ENCODE measurements at places on chromosomes 2 and 18. TPM values are rescaled to one million over a fixed set of nuclear protein-coding genes. Genes with fewer than 3 reads are reported as not detected.

The TDRD15 gene
- total RNA-seq: not detected

The POTEC gene
- total RNA-seq: not detected

The OSR1 gene
- total RNA-seq: 2.7 TPM

The GALNT13 gene
- 0.95 TPM for total RNA-seq

The TMEM247 gene
- not detected for total RNA-seq

The C2orf81 gene
- total RNA-seq: 1.3 TPM

The OTOS gene
- not detected for total RNA-seq

The SF3B6 gene
- 90.1 TPM for total RNA-seq

The PAPOLG gene
- total RNA-seq: 13.4 TPM

The MARCHF7 gene
- 69.4 TPM for total RNA-seq

The ABCG5 gene
- total RNA-seq: not detected

DNA sequence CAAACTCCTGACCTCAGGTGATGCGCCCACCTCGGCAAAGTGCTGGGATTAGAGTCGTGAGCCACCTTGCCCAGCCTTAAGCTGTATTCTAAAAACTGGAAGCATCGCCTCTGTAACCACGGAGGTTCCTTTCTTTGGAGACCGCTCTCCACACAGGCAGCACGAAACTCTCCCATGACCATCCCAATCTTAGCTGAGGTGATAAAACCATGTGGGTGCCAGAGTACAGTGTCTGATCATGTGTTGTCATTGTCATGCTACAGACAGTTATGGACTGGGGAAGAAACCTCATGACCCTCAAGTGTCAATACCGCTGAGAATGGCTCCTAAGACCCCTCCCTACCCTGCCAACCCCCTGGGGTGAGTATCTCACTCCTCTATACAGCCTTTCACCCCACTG, 41.4 kb upstream of the EPG5 start:
- no peaks in the 10 kb centered on the region for H3K27me3 ChIP-seq
- no peak overlapping the region for H3K27ac ChIP-seq
- no peaks in the 10 kb centered on the region for H3K4me1 ChIP-seq
- no peak for DNase-seq

DNA sequence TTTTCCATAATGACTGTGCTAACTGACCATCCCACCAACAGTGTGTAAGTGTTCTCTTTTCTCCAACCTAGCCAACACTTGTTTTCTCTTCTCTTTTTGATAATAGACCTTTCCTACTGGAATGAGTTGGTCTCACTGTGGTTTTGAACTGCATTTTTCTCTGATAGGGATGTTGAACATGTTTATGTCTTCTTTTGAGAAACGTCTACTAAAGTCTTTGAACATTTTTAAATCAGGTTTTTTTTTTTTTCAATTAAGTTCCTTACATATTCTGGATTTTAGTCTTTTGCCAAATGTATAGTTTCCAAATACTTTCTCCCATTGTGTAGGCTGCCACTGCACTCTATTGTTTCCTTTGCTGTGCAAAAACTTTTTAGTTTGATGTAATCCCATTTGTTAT, 405.5 kb upstream of the FIGN start:
- H3K4me3 ChIP-seq: no peak overlapping the region
- no peak for DNase-seq
- no peaks in the 10 kb centered on the region for H3K4me1 ChIP-seq
- no peak overlapping the region for H3K27ac ChIP-seq
- no peaks in the 10 kb centered on the region for H3K27me3 ChIP-seq

GRCh38 chr18:10565835-10566234, 40.0 kb downstream of the NAPG start:
- H3K27me3 ChIP-seq: no peaks in the 10 kb centered on the region
- no peak overlapping the region for H3K4me3 ChIP-seq
- H3K27ac ChIP-seq: no peak overlapping the region
- DNase-seq: no peak
- no peaks in the 10 kb centered on the region for H3K4me1 ChIP-seq
- H3K36me3 ChIP-seq: no peaks in the 10 kb centered on the region

DNA sequence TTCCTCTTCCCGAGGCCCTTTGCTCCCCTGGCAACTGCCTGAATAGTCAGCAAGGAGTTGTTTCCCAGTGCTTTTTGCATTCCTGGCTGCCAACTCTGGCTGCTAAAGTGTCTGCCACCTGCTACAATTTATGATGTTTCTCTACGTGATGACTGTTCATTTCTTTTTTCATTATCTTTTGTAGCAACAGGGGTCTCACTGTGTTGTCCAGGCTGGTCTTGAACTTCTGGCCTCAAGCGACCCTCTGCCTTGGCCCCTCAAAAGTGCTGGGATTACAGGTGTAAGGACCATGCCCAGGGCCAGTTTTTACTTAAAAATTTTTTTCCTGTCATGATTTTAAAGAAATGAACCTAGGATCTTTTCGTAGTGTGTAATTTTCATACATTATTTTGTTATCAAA, 11.3 kb downstream of the EHBP1 start:
- no peak overlapping the region for H3K27ac ChIP-seq
- peaks cover 3% of the 10 kb centered on the region for H3K4me1 ChIP-seq
- no peak overlapping the region for H3K4me3 ChIP-seq
- H3K36me3 ChIP-seq: no peaks in the 10 kb centered on the region
- DNase-seq: no peak

DNA sequence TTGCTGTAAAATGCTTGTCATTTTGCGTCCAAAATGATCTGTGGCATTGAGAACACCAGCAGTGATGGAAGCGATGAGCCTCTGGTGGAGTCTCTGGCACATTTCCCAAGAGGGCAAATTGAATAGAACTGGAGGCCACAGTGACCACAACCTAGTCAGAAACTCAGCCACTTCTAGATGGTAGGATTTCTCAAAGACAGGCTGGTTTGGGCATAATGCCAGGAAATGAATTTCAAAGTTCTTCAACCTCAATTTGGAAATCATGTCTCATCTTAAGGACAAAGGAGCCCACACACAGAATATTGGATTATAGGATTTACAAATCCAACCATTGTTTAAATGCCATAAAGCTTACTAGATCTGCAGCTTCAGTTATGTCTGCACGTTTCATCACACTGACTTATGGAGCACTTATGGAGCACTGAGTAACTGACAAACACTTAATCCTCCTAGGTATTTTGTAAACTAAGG, 132.1 kb downstream of the COL6A3 start:
- H3K27me3 ChIP-seq: no peaks in the 10 kb centered on the region
- peak overlapping the region; percentile 74 for H3K27ac ChIP-seq
- no peak overlapping the region for H3K4me3 ChIP-seq
- DNase-seq: no peak
- peaks cover 8% of the 10 kb centered on the region for H3K4me1 ChIP-seq

GRCh38 chr2:138600732-138601457, 99.3 kb downstream of the SPOPL start:
- H3K4me1 ChIP-seq: no peaks in the 10 kb centered on the region
- no peaks in the 10 kb centered on the region for H3K27me3 ChIP-seq
- no peak overlapping the region for H3K27ac ChIP-seq
- H3K4me3 ChIP-seq: no peak overlapping the region

- H3K27me3 ChIP-seq: no peaks in the 10 kb centered on the region
- H3K36me3 ChIP-seq: no peaks in the 10 kb centered on the region
- no peak for DNase-seq
- no peaks in the 10 kb centered on the region for H3K4me1 ChIP-seq
Measured at GRCh38 chr2:36734304-36734703, 37.8 kb downstream of the VIT start.

DNA sequence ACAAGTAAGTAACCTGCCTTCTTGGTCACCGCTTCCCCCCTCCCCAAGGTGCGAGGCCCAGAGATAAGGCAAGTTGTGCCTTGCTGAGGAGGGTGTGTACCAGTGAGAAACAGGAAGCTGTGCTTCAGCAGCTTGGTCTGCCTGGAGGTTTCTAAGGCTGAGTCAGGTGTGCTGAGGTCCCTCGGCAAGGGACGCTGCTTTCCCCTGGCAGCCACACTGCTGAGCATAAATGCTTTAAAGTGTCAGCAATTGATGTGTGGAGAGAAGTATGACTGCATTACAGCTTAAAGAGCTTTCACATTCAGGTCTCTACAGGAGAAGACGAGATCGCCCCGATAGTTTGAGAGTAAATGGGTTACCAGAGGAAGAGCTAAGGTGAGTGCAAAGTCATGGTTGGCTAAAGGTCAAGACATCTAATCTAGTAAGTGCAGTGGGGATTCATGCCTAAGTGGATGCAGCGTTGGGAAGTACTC, 86.9 kb downstream of the LIMS1 start:
- peak; percentile 58 for DNase-seq
- H3K27me3 ChIP-seq: no peaks in the 10 kb centered on the region

GRCh38 chr2:64371727-64372126, 82.2 kb upstream of the LGALSL start:
- H3K4me3 ChIP-seq: no peak overlapping the region
- H3K27ac ChIP-seq: no peak overlapping the region
- no peaks in the 10 kb centered on the region for H3K36me3 ChIP-seq
- H3K27me3 ChIP-seq: no peaks in the 10 kb centered on the region
- DNase-seq: no peak

DNA sequence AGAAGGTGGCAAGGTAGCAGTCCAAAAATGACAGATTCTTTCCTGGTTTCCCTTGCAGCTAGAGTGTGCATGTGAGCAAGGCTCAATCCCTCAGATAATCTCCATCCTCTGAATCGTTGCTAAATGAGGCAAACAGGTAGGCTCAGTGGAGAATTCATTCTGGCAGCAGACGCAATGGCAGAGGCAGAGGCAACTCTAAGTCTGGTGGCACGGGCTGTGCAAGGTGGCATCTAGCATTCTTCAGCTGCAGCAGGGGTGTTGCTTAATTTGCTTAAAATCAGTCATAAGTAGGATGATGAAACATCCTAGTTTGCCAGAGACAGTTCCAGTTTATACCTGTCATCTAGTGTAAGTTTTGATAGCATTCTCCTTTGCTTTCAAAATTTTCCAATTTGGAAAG, 391.1 kb upstream of the MEX3C start:
- no peaks in the 10 kb centered on the region for H3K27me3 ChIP-seq
- H3K4me3 ChIP-seq: no peak overlapping the region
- no peak for DNase-seq
- no peak overlapping the region for H3K27ac ChIP-seq
- no peaks in the 10 kb centered on the region for H3K4me1 ChIP-seq
- H3K36me3 ChIP-seq: no peaks in the 10 kb centered on the region

- H3K4me3 ChIP-seq: no peak overlapping the region
- no peaks in the 10 kb centered on the region for H3K36me3 ChIP-seq
- no peak for DNase-seq
- no peak overlapping the region for H3K27ac ChIP-seq
Measured at GRCh38 chr2:111715987-111716904, 167.7 kb downstream of the ANAPC1 start.

GRCh38 chr2:152028182-152028862, 70.5 kb downstream of the CACNB4 start:
- H3K27me3 ChIP-seq: no peaks in the 10 kb centered on the region
- no peak for DNase-seq
- no peak overlapping the region for H3K27ac ChIP-seq
- no peaks in the 10 kb centered on the region for H3K36me3 ChIP-seq
- H3K4me3 ChIP-seq: no peak overlapping the region

DNA sequence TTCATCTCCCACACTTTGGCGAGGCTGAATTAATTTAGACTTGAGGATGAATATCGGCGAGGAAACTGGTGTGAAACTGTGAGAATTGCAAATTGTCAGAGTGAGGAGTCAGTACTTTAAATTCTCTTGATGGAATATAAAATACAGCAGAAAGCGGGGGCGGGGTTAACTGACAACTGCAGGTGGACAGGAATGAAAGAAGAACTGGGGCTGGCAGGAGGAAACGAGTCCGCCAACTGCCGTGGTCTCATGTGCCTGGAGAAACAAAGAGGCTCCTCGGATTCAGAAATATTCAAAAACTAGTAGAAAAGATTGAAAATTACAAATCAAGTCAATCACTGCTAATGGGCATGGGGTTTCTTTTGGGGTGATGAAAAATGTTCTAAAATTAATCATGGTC, 44.3 kb downstream of the MOGAT1 start:
- peaks cover 4% of the 10 kb centered on the region for H3K4me1 ChIP-seq
- H3K27ac ChIP-seq: no peak overlapping the region
- no peak overlapping the region for H3K4me3 ChIP-seq
- no peaks in the 10 kb centered on the region for H3K27me3 ChIP-seq

DNA sequence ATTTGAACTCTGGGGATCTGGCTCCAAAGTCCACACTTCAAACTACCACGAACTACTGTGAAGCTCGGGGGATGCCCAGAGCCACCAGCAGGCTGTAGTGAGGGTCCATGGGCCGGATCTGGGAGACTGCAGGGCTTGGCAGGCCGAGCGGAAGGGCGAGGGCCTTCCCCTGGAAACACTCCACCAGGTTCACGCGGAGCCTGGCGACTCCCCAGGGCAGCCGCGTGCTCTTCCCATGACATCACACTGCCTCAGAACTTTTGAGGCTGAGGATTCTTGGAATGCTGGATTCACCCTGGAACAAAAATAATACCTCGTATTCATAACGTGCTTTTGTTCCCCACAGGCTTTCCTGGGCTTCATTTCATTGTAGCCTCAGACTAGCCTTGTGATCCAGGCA, 201.0 kb downstream of the SMAD7 start:
- no peaks in the 10 kb centered on the region for H3K36me3 ChIP-seq
- DNase-seq: no peak
- peak overlapping the region; percentile 38 for H3K27ac ChIP-seq
- no peaks in the 10 kb centered on the region for H3K27me3 ChIP-seq
- peaks cover 4% of the 10 kb centered on the region for H3K4me1 ChIP-seq
- no peak overlapping the region for H3K4me3 ChIP-seq

GRCh38 chr2:215748446-215748845, 264.9 kb downstream of the MREG start:
- no peaks in the 10 kb centered on the region for H3K36me3 ChIP-seq
- peaks cover 4% of the 10 kb centered on the region for H3K4me1 ChIP-seq
- no peak overlapping the region for H3K27ac ChIP-seq
- DNase-seq: peak; percentile 19
- H3K4me3 ChIP-seq: no peak overlapping the region
- H3K27me3 ChIP-seq: no peaks in the 10 kb centered on the region

- no peaks in the 10 kb centered on the region for H3K4me1 ChIP-seq
- no peak for DNase-seq
- no peak overlapping the region for H3K4me3 ChIP-seq
- no peak overlapping the region for H3K27ac ChIP-seq
- H3K36me3 ChIP-seq: no peaks in the 10 kb centered on the region
Measured at GRCh38 chr18:41624460-41624859, 330.6 kb upstream of the PIK3C3 start.

DNA sequence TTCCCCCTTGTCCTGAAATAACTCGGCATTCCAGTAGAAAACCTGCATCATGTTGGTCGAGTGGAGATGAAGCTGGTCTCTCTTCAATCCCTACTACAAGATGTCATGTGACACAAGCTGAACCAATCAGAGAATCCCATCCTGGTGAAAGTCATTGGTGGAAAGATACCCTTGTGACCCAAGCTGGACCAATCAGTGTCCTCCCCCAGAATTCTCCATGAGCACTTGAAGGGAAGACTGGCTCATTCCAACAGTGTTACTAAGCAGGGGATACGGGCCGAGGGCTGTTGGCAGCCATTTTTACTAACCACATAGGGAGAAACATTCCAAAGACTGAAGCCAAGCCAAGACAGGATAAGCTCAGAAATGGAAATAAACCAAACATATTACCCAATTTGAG, 298.3 kb downstream of the ICOS start:
- no peaks in the 10 kb centered on the region for H3K36me3 ChIP-seq
- no peaks in the 10 kb centered on the region for H3K4me1 ChIP-seq
- no peaks in the 10 kb centered on the region for H3K27me3 ChIP-seq
- no peak overlapping the region for H3K4me3 ChIP-seq
- no peak for DNase-seq

- no peak overlapping the region for H3K4me3 ChIP-seq
- H3K36me3 ChIP-seq: no peaks in the 10 kb centered on the region
- no peak for DNase-seq
- H3K27me3 ChIP-seq: no peaks in the 10 kb centered on the region
Measured at GRCh38 chr2:18940184-18940583, 350.8 kb upstream of the NT5C1B start.

Data from transverse colon (tissue), 4 donors.